ENCODE measurements at places on chromosomes 13 and 19.

- DNase-seq: no peak
Measured at GRCh38 chr19:34904664-34905527, 21.8 kb upstream of the ZNF30 start.

DNA sequence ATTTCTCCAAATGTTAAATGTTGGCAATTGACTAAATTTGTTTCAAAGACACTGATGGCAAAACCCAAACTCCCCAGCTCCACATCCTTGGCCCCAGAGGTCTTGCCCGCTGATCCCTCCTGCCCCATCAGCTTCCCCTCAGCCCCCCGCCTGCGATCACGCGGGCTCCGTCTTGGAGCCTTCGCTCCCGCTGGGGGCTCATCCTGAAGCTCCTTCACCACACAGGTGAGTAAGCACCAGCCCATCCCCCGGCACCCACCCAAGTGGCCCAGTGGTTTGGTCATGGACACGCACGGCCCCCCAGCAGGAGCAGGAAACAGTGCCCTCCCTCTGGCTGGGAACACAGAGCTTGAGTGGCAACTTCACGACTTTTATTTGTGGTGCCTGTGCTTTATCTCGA lies 14.9 kb downstream of the EPS8L1 start:
- no peak for DNase-seq

- DNase-seq: no peak
Measured at GRCh38 chr19:31538879-31539278, 189.6 kb upstream of the TSHZ3 start.

DNA sequence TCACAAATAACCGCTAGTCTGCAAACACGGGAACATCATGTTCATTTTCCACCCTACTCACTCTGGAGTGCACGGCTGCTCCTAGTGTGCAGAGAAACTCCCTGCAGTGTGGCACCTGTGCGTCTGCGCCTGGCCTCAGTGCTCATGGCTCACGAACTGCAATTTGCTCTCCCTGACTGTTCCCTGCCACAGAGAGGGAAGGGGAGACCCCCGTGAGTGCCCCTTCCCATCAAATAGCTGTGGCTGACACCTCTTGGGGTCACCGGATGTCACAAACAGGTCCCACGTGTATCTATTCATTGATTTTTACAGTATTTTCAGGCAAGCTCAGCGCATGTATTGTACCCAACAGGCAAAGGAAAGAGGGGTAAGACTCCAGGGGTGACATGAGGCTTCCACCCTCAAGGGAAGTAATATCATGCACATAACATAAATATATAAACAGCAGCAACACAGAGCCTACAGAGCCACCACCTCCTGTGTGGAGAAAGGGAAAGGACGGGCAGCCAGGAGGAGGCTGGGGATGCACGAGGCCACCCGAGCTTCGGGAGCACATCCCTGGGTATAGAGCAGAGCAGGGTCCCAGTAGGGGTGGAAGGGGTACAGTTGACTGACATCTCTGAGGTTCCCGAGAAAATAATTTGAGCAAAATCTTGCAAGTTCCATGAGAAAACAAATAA lies 140.3 kb upstream of the SOX1 start:
- DNase-seq: no peak

DNA sequence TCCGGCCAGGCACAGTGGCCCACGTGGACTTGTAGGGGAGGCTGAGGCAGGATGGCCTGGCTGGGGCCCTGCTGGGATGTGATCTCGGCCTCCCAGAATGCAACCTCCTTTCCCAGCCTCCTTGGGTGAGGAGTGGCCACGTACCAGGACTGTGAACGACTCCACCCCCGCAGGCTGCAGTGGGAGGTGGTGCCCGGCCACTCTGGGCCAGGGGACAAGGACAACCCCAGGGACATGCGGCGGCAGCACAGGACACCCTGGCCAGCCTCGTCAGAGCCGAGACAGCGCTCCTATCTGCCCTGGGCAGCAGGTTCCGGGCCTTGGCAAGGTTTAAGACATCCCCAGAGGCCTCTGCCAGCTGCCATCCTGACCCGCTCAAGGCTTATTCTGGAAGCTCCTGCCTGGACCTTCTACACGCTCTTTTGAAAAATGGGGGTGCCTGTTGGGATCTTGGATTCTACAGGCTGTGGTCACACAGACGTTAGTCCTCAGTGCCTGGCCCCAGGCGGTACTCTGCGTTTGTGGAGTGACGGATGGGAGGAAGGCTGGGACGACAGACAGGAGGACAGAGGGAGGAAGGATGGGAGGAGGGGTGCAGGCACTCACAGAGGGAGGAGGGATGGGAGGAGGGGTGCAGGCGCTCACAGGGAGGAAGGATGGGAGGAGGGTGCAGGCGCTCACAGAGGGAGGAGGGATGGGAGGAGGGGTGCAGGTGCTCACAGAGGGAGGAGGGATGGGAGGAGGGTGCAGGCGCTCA lies 19.9 kb upstream of the CACTIN start:
- DNase-seq: no peak

DNA sequence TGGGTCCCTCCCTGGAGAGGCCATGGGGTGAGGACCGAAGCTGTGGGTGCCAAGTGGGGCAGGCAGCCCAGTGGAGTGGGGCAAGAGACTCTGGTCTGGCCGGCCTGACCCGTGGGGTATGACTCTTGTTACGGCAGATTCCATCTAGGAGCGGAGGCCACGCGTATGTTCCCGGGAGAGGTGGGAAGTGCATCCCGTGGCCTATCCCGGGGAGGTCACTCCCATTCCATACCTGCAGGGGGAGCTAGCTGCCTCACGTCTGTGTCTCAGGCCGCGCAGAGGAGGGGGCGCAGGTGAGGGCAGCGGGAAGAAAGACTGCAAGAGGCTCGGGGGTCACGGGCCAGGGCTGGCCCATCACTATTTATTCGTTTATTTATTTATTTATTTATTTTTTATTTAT lies 4.9 kb downstream of the CSNK1G2 start:
- no peak for DNase-seq

DNA sequence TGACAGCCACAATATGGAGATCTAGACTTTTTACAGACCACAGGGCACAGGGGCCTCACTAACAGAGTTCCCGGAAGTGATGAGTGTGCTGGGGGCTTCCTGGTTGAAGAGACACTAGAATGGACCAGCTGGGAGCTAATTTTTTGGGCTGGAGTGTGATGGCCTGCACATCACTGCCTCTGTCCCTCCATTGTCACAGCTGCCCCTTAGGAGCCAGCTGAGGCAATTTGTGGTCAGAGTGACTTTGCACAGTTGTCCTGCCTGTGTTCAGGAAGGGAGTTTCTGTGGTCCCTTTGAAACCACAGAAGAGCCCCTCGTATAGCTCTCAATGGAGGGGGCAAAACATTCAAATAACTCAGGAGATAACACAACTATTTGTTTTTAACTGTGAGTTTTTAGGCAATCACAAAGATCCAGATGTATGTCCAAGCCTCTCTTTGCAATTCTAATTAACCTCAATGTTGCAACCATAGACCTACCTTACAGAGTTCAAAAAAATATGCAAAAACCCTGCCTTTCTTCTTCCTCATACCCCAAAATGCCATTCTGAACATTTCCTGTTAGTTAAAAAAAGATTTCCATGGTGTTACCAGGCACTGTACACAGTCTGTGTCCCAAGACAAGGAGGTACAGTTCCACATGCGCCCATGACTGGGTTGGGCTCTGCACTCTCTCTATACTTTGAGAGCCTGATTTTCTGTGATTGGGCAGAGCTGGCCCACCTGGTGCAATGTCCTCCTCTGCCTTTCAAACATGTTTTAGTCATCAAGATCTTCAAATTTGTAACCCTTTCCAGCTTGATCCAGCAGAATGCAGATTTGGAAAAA lies 2.4 kb downstream of the ALOX5AP start:
- DNase-seq: no peak

- no peak for DNase-seq
Measured at GRCh38 chr13:33472446-33472845, 186.9 kb upstream of the STARD13 start.

DNA sequence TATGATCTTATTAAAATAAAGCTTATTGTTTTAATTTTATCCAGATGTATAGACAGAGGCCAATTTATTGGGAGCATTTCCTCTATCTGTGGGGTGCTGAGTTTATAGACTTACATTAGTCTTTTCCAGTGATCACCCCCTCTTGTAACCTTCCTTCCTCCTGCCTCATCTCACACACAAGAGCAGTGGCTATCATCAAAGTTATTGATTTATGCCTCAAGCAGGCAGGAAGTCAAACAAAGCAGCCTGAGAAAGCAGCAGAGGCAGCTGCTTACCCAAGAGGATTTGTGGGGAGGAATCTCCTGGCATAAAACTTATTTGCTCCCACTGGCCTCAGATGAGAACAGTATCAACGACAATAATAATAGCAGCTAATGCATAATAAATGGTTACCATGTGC lies 26.3 kb upstream of the DCLK1 start:
- DNase-seq: no peak

GRCh38 chr13:92355213-92355612 lies 871.4 kb upstream of the GPC6 start:
- no peak for DNase-seq

DNA sequence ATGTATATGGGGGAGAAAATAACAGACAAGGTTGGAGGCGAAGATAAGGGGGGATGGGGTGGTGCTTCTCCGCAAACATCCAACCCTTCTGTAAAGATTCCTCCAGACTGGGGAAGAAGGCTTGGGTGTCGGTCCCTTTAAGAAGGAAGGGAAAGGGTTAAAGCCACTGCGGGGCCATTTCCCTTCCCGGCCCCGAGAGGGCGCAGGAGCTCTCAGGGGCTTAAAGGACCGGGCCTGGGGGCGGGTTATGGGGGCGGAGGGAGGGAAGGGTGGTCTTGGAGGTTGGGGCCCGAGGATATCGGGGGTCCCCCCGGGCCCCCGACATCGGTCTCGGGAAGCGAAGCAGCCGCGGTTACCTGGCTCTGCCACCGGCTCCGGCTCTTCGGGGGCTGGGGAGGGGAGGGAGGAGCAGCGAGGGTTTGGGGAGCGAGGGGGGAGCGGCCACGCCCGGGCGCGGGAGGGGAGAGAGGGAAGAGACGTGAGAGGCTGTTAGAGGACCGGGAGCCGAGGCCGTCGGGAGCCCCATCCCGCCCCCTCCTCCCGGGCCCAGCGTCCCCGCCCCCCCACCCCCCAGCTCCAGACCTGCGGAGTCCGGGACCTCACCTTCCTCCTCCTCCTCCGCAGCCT lies 2.8 kb downstream of the TNNT1 start:
- DNase-seq: no peak

DNA sequence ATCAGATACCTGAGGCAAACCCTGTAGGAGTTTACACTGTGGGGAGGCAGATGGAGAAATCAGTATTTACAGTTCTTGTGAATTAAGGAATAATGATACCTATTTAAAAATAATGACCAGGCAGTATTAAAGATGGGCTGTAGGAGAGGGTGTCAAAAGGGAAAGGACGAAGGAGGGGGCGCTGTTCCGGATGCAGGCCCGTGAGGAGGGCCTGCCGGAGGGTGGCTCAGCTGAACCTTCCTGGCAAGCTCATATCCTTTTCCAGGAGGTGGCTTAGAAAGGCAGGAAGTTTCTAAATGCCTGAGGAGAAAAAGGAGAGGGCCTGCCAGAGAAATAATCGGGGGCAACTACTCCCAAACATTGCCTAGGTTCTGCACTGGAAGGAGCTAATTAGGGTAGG lies 46.6 kb downstream of the MBNL2 start:
- no peak for DNase-seq

DNA sequence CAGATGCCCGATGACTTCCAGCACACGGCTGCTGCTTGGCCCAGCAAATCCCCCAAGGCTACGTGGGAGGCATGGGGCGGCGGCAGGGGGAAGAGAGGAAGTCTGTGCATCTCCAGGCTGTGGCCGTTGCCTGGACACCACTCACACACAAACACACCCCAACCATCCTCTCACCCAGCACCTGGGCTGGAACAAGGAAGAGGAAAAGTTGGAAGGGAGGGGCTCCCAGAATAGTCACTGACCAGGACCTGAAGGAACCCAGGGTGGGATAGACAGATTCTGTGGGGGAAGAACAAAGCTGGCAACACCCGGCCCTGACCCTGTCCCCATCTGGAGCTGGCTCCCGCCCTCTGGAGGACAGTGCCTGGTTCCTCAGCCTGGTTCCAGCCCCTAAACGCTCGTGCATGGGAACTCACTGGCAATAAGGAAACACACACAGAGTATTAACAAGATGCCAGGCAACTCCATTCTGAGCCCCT lies 11.2 kb downstream of the PPP6R1 start:
- DNase-seq: no peak

- no peak for DNase-seq
Measured at GRCh38 chr13:45301263-45301662, 39.7 kb downstream of the TPT1 start.

DNA sequence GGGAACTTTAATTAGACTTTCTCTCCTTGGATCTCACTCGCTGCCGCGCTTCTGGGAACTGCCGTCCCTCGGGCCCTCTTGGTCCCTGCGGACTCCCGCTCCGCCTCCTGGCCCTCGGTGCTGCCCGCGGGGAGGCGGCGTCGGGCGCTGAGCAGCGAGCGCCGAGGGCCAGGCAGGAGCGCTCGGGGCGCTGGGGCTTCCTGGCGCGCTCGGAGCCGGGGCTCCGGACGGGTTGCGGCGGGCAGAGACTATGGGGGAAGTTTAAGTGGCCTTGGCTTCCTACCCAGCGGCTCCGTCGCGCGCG lies 704 bp downstream of the CHST8 start:
- DNase-seq: no peak

DNA sequence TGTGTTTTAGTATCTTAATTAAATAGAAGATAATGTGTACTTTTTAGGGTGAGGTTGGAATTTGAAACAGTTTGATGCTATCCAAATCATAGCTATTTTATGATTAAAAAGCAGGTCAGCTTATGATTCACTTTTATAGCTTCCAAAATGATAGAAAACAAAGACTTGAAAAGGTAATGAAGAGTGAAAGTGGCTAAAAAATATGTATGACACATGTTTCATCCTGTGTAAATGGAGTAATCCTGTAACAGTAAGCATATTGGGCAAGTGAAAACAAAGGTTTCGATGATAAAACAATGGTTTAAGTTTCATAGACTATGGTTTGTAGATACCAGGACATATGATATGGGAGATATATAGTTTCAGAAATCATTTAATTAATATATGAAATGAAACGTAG lies 456.2 kb downstream of the PCDH20 start:
- DNase-seq: no peak

DNA sequence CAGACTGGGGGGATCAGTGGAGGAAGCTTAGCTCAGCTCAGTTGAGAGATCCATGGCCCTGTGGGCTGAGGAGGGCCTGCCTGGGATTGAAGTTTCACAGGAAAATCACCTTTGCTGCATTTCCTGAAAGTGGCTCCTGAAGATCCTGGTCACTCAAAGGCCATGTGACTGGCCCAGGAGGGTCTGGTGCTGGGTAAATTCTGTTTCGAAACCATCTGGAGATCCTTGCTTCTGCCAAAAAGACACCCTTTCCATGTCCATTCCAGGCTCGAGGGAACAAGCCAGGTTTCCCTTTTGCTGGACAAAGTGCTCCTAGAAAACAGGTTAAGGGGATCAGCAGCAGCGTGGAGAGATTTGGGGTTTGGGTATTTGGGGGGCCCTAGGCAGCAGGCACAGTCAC lies 293.3 kb downstream of the ZNF536 start:
- no peak for DNase-seq

- DNase-seq: no peak
Measured at GRCh38 chr13:23461544-23461943, 28.0 kb upstream of the SACS start.

- DNase-seq: no peak
Measured at GRCh38 chr19:55535965-55536350, 975 bp downstream of the SBK2 start.

GRCh38 chr13:114022876-114023275 lies 49.0 kb upstream of the C13orf46 start:
- no peak for DNase-seq

- DNase-seq: no peak
Measured at GRCh38 chr13:26485288-26485687, 72.2 kb upstream of the WASF3 start.

- no peak for DNase-seq
Measured at GRCh38 chr13:77374786-77375185, 47.9 kb upstream of the MYCBP2 start.

GRCh38 chr13:94298346-94298745 lies 181.1 kb downstream of the DCT start:
- no peak for DNase-seq
